ENCODE measurements at places on chromosomes 2 and 18.

DNA sequence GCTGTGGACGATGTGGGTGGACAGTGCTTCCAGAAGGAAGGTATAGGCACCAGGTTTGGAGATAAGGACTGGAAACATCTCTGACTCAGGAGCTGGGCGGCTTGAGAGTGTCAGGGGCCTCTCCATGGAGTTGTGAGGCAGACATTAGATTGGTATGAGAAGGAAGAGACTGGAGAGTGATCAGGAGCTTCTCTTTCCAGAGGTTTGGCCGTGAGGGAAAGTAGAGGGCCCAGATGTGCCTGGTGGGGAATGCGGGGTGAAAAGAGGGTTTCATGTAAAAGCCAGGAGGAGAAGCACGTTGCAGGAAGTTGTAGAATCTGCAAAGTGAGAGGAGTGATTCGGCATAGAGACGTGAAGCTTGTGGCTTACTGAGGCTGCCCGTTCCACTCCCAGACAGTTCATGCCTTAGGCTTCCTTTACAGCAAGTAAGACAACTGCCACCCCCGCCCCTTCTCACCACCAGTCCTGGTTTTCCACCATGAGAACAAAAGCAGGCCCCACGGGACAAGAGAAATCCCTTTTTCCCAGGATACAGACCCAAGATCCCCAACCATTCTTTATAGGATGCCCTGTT is 166.3 kb upstream of the HDAC4 start:
- no peak for DNase-seq

GRCh38 chr2:73260338-73260984 is 23.8 kb downstream of the FBXO41 start:
- peak; percentile 75 for DNase-seq

DNA sequence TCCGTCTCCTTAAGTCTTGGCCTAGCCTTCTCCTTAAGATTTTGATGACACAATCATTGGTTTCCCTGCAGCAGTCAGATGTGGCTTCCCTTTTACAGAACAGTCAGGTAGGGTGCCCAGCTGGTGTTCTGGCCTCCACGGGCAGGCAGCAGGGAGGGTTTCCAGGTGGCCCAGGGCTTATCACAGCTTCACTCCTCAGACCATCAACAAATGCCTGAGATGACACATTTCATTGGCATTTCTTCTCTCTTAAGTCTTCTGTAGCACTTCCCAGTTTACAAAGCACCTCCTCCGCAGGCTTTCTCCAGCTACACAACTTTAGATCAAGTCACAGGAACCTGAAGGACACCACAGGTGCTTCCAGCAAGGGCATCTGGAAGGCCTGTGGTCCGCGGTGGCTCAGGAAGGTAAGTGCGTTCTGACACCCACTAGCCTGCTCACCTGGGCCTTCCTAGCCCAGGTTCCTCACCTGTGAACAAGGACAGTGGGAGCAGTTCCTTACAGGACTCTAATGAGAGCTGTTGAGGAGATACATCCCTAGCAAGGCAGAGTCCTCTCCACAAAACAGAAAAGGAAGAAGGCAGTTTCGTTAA is 37.6 kb downstream of the PTPN18 start:
- no peak for DNase-seq

GRCh38 chr2:8806885-8807704 is 30.3 kb downstream of the KIDINS220 start:
- no peak for DNase-seq

DNA sequence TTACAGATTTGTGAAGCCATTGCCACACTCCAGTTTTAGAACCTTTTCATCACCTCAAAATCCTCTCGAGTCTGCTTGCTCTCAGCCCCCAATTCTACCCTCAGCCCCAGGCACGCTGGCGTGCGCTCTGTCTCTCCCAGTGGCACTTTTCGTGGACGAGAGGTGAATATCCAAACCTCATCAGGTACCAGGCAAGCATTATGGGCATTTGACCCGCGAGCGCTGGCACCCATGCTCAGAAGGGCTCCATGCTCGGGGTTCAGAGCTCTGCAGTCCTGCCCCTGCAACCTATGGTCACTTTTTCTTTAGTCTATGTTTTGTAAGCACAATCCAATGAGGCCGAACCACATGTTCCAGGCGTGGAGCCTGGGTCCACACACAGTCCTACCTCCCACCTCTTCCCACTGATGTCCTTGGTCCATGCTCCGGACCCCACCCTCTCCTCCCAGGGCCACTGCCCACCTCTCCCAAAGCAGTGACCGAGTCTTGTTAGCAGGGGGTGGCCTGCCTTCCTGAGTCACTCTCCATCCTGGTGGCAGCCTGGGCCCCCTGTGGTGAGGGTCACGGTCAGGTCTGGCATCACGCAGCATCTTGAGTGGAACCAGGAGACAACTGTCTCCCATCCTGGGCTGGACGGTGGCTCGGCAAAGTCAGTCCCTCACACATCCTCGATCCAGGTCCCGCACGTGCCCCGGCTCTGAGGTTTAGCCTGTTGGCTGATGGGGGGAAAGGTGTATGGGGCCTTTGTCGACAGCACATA is 256.9 kb downstream of the NDUFA10 start:
- DNase-seq: no peak

DNA sequence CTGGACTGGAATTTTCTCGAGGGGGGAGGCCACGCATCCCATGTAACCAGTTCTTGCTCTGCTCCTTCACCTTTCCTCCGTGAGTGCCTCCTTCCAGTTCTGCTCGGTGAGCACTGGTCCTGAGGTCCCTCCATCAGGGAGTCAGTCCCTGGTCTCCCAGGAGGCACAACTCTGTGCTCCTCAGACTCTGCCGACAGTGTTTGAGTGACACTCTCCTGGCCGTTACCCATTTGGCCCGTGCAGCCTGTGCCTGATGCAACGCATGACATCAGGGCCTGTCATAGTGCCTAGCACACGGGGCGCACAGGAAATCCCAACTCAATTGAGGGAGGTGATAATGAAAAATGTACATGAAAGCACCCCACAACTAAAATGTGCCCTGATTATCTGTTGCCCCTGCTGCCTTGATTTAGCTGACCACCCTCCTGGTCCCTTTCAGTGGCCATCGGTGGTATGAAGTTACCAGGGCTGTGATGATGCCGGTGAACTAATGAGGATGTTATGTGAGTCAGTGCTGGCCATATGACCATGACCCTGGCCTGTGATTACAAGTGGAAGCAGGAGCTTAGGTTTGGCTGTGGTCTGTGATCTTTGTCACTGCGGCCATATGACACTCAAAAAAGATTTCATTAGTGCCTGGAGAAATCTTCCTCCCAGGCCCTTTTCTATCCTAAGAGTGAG is 144.6 kb downstream of the TDRD15 start:
- DNase-seq: peak; percentile 8

DNA sequence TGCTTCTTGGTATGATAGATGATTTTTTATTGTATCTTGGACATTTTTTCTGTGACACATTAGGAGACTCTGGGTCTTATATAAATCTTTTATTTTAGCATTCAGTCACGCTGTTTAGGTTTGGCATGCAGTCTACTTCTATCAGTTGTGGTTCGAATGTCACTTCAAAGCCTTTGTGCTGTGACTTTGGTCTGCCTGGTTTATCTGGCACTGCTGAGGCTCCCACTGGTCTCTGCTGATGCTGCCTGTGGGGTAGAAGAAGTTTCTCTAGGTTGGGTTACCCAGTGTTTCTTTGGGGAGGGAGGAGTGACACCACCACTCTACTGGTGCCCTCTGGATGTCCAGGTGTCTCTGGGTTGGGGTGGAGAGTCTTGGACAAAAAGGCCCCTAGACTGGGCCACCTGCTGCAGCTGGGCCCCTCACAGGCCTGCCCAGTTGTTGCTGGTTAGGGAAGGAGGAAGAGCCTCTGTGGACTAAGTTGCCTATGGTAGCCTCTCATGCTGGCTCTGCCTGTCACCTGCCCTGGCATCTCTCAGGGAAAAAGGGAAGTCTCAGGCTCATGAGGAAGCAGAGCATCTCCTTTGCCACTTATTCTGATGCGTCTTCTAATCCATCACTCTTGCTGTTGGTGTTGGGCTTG is 115.4 kb upstream of the HS6ST1 start:
- DNase-seq: no peak

DNA sequence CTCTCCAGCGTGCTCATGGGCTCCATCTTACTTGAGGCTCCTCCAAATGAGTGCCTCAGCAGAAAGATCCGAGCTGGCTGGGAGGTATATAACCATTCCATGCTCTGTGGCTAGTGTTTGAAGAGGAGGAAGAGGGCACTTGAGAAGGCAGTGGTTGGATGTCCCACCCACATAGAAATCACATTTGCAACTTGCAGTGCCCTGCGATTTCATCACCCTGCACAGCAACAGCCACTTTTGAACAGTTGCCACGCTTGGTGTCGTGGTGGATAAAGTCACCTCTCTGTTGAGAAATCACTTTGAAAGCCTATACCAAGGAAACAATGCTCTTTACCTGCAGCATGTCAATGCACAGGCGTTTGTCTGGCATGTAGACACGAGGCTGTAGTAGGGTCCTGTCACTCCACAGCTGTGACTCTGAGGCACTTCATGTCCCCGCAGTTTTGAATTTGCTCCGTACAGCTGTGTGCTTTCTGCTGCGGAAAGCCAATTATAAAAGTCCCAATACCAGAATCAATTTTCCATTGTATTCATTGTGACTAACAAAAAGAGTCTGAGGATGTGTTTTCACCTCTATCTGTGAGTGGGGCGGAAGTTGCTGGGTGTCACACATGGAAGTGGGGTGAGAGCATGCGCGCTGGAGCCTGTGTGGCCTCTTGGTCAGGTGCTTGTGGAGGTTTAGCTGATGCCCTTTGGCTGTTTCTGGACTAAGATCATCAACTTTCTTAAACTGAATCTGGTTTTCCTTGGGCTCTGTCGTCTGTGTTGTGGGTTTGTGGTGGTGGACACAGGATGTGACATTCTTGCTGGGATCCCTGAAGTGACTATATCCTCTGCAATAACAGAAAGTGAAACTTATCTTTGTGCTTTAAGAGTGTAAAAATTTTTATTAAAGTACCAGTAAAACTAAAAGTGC is 2.8 kb downstream of the CNDP2 start:
- peak; percentile 81 for DNase-seq

DNA sequence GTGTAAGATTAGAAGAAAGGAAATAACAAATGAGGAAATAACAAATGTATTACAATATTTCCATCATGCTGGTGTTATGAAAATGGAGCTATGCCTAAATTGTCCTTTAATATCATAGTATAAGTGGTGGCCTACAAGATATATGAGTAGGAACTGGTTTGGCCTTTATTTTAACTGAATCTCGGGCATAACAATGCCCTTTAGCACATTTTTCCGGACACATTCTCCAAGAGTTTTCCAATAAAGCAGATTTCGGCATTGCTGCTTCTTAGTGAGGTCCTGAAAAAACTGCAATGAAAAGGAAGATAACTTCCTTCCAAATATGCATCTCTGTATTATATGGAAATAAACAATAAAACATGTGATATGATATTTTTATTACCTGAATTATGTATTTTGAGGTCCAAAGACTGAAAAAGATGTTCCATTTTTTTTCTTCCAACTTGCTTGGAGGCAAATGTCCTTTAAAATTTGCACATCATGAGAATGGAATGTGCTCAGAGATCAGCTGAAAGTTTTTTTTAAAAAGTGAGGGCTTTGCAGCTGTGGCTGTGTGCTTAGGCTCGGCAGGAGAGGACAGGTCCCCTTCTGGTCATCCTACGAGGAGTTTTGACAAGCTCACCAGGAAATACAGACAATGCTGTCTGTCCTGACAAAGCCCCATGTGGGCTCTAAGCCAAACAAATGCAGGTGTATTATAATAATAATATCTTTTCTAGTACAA is 132.3 kb upstream of the RND3 start:
- no peak for DNase-seq

DNA sequence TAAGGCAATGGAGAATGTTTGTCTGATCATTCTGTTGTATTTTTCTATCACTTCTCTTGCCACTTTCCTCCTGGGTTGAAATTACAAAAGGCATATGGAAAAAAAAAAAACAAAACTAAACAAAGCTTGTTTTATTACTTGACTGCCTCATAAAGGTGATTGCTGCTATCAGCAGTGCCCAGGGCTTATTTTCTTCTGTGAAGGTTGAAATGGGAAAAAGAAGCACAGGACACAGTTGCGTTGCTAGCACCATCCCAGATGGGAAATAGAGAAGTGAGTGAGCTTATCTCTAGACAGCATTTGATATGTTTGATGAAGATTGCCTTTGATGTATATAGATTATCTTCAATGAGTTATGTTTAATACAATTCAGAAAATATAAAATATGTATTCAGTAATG is 633.8 kb upstream of the ZNF804A start:
- DNase-seq: no peak

DNA sequence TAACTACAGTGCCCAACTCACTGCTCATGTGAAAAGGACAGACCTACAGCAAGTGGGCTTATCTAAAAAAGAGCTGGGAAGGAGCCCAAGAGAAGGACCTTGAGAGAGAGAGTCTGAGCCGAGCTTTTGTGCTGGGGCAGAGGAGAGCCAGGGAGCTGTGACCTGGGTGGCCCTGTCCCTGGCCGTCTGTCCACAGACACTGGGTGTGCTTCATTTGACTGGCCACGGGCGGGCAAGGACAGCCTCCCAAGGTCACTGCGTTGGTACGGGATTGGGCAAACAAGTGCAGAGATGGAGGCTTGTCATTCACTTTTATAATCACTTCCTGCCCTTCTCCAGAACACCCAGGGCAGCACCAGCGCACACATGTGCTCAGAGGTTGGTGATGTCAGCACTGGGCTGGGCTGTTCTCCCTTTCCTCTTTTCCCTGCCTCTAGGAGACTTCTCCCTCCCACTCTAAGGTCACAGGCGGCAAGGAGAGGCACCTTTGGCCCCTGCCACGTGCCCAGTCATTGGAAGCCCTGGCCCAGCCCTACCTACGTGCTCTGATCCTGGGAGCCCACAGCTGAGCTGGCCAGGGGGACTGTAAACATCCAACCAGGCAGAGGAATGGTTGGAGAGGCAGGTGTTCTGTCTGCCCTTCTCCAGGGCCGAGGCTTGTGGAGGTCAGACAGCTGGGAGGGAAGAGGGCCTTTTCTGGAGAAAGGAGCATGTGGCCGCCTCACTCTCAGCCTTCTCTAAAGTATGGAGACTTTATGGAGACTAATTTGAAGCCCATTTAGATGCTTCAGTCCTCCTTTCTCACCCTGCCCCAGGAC is 6.4 kb upstream of the PSD4 start:
- DNase-seq: peak; percentile 79

DNA sequence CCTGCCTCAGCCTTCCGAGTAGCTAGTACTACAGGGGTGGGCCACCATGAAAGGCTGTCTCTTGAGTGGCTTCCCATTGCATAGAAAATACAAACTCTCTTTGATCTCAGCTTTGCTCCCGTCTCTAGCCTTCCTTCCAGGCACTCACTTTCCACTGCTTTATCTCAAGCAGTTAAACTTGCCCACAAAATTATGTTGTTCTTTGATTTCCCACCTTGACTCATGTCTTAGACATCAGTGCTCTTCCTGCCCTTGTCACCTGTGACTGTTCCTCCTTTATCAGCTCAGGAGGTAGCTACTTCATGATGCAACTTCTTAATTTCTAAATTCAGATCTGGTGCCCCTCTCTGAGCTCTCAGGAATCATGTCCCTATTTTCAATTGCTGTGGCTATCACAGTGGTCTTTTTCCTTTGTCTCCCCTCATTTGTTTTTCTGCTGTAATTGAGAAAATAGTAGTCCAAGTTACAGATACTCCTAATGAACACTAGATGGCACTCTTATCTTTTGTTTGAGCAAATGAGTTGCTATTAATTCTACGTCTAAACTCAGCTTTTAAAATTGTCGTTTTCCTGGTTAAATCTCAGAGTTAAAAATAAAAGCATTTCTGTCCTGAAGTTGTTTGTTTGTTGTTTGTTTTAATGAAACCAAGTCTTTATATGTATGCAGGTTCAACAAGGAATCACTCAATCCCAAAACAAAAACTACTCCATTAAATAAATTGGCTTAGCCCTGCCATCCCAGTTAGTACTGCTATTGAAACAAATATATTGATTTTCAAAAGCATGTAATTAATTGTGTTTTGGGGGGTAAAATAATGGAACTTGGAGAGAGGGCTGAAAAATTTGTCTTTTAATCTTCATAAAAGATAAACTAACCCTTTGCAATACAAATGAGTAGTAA is 46.9 kb upstream of the GREB1L start:
- DNase-seq: peak; percentile 53
